ENCODE measurements at places on chromosomes 6 and 20.

- DNase-seq: no peak
Measured at GRCh38 chr6:2883673-2884072, 19.4 kb downstream of the SERPINB9 start.

DNA sequence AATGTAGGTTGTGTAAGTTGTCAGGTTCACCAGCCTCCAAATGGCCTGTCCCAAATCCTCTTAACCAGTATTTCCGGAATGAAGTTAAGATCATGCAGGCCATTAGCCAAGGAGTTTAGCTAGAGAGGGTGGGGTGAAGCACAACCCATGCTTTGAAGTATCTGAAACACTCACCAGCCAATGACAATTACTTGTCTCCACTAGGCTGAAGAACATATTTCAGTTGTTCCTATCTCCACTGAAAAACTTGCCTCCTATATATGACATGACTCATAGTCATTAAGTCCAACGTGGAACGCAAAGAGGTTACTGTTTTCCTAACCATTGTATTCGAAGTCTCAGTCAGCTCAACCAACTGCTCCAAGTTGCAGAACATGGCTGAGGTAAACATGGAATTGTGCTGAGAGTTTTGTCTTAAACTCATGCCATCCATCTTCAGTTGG is 37.4 kb upstream of the TNFAIP3 start:
- no peak for DNase-seq

GRCh38 chr6:28771401-28772267 is 152.2 kb downstream of the TRIM27 start:
- no peak for DNase-seq

DNA sequence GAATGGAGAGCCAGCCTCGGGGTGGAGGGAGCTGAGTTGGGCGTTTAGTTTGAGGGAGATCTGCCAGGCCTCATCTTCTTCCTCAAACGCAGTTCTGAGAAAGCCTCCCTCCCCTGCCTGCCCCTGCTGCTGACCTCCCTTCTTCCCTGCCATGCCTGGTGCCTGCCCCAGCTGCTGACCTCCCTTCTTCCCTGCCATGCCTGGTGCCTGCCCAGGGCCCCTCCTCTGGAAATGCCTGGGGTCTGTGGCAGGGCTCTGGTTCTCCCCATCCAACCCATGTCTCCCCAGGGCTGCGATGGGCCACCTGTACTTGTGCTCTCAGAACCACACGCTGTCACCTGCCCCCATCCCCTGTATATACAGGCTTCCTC is 114.6 kb downstream of the VEGFA start:
- DNase-seq: no peak

DNA sequence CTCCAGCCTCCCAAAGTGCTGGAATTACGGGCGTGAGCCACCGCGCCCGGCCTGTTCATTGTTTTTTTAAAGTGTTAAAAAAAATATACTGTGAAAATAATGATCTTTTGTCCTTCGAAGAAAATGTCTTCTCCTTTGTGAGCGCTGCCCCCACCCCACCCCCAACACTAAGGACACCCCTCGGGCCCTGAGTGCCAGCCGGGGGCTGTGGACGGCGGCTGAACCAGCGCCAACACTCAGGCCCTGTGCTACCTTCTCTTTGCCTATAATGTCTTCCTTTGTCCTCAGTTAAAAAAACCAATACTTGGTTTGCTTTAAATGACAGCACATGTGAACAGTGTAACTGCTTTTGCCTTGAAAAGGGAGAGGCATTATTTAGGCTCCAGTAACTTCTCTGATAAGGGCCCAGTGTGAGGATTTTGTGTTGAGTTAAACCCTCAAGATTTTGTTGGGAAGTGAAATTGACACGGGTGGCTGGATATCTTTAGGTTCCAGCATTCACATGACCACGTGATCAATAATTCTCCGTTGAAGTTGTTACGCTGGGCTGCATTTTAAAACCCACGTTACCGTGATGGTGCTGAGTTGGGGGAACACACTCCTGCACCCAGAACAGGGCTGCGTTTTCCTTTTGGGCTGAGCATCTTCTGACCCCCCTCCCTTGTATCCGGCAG is 9.5 kb upstream of the ADRM1 start:
- DNase-seq: no peak

DNA sequence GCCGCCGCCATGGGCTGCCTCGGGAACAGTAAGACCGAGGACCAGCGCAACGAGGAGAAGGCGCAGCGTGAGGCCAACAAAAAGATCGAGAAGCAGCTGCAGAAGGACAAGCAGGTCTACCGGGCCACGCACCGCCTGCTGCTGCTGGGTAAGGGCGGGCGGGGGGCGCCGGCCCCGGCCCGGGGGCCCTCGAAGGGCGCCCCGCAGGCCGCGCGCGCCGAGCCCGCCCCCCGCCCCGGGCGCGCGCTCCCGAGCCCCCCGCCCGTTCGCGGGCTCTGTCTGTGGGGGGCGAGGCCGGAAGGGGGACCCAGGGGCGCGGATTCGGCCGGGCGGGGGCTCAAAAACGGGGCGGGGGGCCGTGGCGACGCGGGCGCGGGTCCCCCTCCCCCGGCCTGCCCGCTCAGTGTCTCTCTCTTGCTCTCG is 39.2 kb downstream of the GNAS start:
- DNase-seq: no peak

GRCh38 chr6:151370509-151371078 is 20.8 kb downstream of the ZBTB2 start:
- no peak for DNase-seq

DNA sequence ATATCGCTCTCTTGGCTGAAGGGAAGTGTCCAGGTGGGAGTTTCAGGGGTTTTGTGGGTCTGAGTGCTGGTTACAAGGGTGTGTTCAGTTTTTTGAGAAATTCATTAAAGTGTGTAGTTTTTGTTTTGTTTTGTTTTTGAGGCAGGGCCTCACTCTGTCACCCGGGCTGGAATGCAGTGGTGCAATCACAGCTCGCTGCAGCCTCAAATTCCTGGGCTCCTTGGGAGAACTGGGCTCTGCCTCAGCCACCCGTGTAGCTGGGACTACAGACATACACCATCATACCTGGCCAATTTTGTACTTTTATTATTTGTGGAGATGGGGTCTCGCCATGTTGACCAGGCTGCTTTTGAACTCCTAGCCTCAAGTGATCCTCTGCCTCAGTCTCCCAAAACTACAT is 51.2 kb upstream of the RALGAPA2 start:
- no peak for DNase-seq
